ENCODE measurements at places on chromosomes 4 and X.

- DNase-seq, result no peak
Measured at GRCh38 chr4:74397748-74398426, 32.9 kb downstream of the EREG start.

DNA sequence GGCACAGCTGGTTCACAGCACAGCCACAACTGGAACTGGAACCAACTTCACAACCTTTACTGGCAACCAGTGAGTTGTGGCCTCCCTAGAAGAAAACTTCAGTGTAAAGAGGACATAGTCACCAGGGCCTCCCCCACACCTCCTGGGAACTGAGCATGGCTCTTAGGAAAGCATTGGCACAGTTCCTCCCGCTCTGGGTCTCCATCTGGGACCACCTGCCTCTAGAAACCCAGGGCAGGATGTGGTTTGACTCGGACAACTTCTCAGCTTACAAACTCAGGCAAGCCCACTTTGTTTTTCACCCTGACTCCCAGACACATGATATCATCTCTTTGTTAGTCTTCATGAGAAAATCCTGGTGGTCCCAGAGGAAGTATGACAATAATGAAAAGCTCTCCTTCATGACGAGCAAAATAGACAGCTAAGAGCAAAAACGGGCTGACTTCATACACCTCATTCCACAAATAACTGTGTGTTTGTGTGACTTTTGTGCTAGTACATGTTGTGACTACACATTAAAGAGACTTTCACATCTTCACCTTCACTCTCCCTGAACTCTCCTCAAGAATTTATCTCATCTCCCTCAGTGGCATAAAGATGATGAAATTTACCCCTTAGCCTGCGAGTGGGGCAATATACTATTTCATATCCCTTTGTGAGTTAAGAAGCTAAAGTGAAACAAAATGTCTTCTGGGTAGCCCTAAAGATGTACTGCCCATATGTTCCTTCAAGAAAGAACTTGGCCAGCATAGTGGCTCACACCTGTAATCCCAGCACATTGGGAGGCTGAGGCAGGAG is 75.4 kb downstream of the SH3KBP1 start:
- DNase-seq, result no peak

- no peak for DNase-seq
Measured at GRCh38 chrX:153799326-153799725, 4.9 kb downstream of the SSR4 start.

- DNase-seq, result no peak
Measured at GRCh38 chr4:83217721-83218522, 66.7 kb downstream of the COQ2 start.

GRCh38 chr4:187477224-187477623 is 518.3 kb upstream of the ZFP42 start:
- no peak for DNase-seq

GRCh38 chr4:4842476-4843441 is 16.7 kb upstream of the MSX1 start:
- no peak for DNase-seq

- no peak for DNase-seq
Measured at GRCh38 chr4:7068279-7068842, 497 bp upstream of the GRPEL1 start.

- DNase-seq, result no peak
Measured at GRCh38 chrX:45842207-45842925, 641.7 kb upstream of the DIPK2B start.

GRCh38 chr4:77777135-77777807 is 41.9 kb downstream of the CNOT6L start:
- no peak for DNase-seq

DNA sequence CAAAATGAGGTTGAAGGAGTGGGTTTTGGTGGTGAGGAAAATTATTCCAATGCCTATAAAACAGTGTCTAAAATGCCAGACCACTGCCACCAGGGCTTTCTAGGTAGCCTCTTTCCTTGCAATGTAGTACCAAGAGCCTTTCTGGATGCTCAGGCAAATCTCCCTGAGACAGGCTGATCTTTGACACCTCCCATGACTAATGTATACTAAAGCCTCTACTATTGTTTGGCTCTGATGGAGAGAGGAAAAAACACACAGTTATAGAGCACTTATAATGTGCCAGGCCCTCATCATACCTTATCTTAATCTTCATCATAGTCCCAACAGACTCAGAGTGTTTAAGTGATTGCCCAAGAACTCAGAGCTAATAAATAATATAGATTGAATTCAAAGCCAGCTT is 5.8 kb downstream of the MTMR8 start:
- DNase-seq, result no peak

GRCh38 chr4:30262379-30262778 is 457.8 kb upstream of the PCDH7 start:
- DNase-seq, result no peak

DNA sequence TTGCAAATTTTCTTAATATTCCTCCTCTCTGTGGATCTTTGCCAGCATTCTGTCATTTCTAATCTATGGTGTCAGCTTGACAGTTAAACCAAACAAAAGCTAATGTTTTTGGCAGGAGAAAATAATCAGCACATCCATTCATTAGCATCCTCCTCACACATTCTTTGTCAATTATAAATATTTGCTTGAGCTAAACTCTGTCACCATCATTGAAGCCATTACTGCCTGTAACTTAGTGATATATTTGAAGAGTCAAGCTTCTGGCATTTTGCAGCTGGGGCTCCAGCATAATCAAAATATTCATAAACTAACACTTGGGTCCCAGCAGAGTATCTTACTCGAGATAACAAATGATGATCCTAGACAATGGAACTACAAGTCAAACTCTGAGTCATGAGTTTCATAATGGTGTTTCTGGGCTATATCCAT is 126.1 kb downstream of the EIF4E start:
- DNase-seq, result no peak

DNA sequence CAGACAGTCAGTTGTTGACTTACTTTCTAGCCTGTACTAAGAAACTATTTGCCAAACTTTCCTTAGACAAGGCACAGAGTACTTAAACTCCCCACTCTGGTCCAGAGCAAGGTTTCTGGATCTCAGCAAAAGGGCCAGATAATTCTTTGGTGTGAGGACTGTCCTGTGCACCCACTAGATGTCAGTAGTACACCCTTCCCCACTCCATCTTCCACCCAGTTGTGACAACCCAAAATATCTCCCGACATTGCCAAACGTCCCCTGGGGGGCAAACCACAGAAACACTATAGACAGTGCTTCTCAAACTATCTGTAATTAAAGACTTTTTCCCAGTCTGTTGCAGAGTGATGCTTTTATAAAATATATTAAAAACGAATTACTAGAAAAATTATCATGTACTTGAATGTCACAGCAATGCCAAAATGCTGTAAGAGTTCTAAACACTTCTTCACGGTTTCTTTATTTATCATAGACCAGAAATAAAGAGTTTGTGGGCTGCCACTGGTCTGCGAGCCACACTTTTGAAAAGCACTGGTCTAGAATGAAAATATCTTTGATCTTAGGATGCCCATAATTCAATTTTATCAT is 203.5 kb downstream of the PRDM5 start:
- DNase-seq, result no peak

DNA sequence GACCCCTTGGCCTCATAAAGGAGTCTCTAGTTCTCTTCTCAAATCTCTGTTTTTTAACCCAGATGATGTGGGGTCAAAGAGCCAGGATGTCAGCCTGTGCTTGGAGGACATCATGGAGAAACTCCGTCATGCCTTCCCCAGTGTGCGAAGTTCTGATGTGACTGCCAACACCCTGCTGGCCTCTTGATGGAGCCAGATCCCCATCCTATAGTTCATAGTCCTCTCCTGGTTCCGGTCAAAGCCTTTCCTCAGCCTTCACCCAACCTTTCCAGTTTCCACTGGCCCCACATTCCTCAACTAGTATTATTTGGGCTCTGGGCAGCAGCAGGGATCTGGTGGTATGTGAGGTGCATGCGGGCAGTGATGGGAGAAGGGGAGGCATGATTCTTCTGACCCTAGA is 30.7 kb downstream of the TAF7L start:
- no peak for DNase-seq

DNA sequence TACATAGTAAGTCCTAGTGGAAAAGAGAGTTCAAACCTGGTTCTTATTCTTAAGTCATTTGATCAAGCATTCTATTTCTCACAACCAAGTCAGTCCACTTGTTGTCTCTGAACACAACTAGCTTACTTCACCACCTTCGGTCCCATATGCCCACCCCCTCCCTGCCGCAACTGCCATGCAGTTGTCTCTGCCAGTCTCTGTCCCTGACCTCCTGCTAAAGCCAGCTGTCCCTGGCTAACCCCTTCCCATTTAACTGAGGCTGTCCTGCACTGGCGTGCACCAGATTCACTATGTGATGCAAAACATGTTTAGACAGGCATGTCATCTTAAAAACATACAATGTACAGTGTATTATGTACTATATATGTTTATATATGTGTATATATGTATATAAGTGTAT is 12.7 kb downstream of the FRAS1 start:
- DNase-seq, result no peak

DNA sequence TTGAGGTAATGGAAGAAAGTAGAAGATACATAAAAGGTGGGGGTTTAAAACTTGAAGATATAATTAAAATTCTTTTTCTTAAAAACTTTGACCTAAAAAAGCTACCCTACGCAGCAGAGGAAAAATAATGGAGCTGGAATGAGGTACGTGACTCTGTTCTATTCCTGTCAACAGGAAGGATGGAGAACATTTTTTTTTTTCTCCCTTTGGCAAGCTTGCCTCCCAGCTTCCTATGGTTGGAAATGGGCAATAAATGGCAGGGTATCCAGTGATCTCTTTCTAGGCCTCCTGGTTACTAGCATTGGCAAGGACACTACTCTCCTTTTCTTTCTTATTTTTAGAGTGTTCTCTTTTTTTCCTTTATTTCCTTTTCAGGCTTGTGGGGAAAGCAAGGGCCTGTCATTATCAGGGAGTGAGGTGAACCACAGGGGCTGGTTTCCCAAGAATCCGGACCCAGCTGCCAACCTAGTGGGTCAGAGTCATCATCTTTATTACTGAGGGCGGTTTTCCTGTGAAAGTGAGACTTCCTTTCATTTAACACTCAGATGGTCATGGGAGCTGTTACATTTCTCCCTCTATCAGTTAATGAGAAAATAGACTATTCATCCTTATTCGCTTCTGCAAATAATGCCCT is 224.6 kb downstream of the SPRY1 start:
- no peak for DNase-seq

DNA sequence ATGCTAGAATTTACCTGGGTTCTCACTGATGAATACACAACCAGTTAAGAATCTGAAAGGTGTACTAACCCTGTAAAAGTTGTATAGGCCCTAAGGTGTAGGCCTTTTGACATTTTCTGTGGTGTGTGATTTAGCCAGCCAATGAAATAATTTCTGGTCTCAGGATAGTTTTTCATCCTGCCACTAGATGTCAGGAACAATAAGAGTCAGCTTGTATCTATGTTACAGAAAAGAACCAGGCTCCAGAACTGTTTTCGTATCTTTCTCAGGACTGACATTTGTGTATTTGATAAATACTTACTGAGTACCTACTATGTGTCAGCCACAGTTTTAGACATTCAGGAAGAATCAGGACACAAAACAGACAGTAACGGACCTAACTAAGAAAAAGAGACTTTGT is 673.6 kb upstream of the TENM3 start:
- no peak for DNase-seq

Data from stimulated activated CD4-positive, alpha-beta T cell treated with anti-CD3 and anti-CD28 coated beads, Interleukin-1b, Interleukin-23, amount 100 ng/mL, for 24 hours (primary cell).